NCI-H510A (cell line): ENCODE measurements at places on chromosomes 1 and 21.

DNA sequence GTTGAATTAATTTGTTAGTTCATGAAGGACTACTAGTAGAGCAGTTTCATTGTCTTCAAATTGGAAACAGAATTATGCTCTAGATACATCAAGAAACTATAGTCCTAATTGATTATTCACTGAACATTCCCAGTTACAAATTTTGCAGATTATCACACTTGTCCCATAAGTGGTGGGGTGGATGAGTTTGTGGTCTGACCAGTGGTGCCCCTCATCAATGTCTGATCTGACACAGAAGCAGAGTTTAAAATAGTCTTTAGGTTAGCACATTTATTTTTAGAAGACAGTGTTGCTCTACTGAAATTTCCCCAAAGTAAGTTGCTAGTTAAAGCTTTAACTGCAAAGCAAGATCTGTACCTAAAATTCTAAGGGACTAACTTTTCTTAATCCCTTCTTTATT, 42.9 kb downstream of the INKA2 start:
- no peak for DNase-seq

DNA sequence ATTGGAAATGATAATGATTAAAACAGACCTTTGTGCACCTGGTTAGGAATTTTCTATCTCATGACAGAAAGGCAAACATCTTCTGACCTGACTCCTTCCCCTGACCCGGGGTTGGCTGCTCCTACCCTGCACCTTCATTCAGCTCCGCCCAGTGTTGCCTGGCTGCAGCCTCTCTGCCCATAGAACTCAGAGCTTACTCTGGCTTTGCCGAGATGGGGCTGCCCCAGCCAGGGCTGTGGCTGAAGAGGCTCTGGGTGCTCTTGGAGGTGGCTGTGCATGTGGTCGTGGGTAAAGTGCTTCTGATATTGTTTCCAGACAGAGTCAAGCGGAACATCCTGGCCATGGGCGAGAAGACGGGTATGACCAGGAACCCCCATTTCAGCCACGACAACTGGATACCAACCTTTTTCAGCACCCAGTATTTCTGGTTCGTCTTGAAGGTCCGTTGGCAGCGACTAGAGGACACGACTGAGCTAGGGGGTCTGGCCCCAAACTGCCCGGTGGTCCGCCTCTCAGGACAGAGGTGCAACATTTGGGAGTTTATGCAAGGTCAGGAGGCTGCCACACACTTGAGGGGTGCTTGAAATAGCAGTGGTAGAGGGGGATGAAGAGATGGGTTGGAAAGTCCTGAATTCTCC, at the start of gene DIO1:
TSS of gene DIO1 (plus strand) at position 189 of the 638 bp plus-strand sequence. CDS start at position 213, 24 bp downstream.
- no peak for DNase-seq

DNA sequence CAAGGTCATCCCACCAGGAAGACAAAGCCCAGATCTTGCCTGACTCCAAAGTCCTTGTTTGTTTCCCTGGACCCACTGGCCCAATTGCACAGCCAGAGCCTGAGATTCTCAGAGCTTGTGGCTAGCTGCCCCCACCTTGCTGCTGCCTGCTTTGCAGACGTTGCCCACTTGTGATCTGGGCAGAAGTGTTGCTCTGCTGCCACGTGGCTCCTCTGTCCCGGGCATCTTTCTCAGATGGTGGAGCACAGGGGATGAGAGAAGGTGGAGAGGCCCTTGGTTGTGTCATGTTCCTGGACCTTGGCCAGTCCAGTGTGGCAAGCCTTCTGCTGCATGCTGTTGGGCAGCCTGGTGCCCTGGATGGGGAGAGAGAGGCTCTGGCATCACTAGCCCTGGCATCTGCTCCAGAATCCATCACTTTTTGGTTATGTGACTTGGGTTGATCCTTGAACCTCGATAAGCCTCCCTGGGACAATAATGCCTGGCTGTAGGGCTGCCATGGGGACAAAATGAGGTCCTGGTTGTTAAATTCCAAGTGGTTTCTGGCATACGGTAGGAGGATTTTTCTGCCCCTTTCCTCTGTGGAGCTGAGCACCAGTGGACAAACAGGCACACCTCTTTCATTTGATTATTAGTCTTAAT, 1.5 kb upstream of the NR0B2 start:
- DNase-seq = peak; percentile 17

DNA sequence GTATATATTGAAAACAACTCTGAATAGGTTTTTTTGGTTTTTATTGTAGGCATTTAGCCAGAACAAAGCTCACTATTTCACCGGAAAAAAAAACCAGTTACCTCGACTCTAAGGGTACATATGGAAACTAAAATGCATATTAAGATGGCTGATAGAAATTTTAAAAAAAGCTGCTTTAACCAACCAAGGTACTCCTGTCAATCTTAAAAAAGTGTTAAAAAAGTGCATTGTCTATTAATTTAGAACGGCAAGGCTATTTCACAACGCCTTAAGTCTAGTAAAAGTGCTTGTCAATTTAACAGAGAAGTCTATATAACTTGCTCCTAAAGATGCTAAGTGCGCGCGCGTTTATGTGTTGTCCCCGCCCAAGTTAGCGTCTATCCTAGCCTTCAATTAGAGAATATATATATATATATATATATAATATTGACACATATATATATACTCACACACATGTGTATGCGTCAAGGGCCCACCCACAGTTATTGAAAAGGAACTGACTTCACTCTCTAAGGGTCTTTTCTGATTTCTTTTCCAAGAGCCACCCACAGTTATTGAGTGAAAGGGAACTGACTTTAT, 934 bp downstream of the ASPM start:
- no peak for DNase-seq

- peak; percentile 16 for DNase-seq
Measured at GRCh38 chr1:86155807-86156565, 586 bp downstream of the COL24A1 start.

GRCh38 chr1:230385930-230386329, 40.2 kb downstream of the PGBD5 start:
- no peak for DNase-seq

DNA sequence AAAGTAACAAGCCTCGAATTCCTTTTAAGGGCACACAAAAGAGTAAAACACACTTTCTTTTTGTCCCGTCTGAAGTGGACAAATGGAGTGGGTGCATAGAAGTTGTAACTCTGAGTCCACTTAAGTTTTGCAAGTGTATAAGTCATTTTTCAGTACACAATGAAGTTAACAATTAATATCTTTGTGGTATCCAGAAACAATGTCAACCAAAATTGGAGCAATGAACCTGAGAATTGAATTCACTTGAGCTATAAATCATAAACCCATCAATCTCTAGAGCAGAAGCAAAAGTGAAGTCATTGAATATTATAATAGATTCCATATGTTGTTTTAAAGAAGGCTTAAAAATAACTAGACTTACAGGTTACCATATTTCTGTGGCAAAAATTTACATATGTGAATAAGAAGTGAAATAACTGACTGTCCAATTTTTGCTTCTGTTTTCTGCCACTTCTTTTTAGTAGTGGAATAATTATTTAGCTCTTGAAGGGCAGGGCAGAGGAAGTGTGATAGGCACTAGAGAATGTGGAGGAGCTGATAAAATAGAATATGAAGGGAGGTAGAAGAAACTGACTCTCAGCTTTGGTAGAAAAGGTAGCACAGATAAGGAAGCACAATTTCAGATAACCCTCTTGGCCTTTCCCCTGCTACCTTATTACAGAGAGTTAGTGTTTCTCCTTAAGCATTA, 73.9 kb upstream of the RGL1 start:
- no peak for DNase-seq

DNA sequence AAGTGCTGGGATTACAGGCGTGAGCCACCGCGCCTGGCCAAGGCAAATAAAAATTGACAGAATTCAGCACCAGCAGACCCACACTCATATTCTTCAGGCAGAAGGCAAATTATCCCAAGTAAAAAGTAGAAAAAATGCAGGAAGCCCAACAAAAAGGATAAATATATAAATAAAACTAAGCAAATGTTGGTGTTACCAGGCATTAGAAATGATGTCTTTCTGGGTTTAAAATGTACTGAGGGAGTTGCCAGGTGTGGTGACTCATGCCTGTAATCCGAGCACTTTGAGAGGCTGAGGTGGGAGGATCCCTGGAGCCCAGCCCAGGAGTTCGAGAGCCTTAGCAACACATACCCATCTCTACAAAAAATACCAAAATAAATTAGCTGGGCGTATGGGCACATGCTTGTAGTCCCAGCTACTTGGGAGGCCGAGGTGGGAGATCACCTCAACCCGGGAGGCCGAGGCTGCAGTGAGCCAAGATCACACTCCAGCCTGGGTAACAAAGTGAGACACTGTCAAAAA, 6.3 kb downstream of the INTS11 start:
- peak; percentile 80 for DNase-seq

DNA sequence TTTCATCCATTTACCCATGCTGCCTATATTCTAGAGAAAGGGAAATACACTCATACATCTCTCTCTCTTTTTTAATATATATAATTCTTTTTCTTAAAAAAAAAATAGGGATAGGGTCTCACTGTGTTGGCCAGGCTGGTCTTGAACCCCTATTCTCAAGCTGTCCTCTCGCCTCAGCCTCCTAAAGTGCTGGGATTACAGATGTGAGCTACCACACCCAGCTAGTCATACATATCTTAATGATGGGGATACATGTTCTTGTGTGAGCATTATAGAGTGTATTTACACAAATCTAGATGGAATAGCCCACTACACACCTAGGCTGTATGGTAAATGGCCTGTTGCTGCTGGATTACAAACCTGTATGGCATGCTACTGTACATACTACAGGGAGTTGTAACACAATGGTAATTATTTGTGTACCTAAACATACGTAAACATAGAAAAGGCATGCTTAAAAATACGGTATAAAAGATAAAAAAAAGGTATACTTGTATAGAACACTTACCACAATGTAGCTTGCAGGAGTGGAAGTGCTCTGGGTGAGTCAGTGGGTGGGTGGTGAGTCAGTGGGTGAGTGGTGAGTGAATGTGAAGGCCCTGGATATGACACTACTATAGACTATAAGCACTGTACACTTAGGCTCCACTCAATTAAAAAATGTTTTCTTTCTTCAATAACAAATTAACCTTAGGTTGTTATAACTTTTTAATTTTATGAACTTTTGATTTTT, 72.9 kb downstream of the IVNS1ABP start:
- DNase-seq = no peak

- DNase-seq = no peak
Measured at GRCh38 chr21:45872902-45873301, 108.7 kb upstream of the COL6A1 start.

DNA sequence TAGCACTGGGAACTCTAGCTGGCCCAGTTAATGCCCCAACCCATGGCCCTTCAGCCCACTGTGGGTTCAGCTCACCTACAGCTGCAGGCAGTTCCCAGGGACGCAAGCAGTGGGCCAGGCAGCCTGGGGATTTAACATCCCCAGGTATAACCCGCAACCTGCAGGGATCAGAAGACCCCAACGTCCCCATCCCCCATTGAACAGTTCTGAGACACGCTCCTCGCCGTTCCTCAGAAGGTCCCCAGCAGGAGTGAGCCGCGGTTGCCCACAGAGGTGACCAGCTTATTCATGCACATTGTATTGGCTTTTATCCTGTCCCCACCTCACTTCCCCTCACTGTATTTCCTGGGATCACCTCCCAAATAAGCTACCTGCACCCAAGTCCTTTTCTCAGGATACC, 5.0 kb upstream of the MATN1 start:
- no peak for DNase-seq
